NCI-H446 (cell line): ENCODE measurements at places on chromosomes 12 and 14.

- DNase-seq, result no peak
Measured at GRCh38 chr14:76961631-76962302, 66.7 kb downstream of the IRF2BPL start.

DNA sequence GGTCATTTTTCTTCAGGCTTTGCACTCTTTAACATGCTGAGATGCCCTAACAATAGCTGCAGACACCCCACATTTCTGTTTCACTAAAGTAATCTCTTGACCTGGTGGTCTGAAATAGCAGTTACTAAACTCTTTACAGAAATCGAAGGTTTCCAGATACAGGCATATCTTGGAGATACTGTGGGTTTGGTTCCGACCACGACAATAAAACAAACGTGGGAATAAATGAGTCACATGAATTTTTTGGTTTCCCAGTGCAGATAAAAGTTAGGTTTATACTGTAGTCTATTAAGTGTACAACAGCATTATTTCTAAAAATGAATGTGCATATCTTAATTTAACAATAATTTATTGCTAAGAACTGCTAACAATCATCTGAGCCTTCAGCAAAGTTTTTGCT, 208.7 kb downstream of the EGLN3 start:
- DNase-seq, result no peak

DNA sequence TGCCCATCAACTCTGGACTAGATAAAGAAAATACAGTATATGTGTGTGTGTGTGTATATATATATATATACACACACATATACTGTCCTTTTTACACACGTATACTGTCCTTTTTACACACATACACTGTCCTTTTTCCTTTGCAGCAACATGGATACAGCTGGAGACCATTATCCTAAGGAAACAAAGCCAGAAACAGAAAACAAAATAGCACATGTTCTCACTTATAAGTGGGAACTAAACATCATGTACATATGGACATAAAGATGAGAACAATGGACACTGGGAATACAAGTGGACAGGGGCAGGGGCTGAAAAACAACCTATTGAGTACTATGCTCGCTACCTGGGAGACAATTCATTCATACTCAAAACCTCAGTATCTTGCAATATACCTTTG, 23.7 kb downstream of the VDR start:
- no peak for DNase-seq

DNA sequence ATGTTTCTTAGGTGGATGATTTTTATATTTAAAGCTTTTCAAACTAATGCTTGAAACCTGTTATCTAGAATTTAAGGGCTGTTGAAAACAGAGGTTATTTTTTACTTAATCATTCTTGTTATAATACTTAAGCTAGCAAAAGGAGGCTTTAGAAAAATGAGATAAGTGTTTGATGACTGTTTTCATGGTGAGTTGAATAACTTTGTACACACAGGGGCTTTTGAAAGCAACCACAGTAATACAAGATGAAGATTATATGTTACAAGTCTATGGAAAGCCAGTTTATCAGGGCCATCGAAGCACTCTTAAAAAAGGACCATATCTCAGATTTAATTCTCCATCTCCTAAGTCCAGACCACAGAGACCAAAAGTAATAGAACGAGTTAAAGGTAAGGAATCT, 33.3 kb downstream of the KIAA0586 start:
- DNase-seq, result no peak

- no peak for DNase-seq
Measured at GRCh38 chr12:20577054-20577453, 118.1 kb upstream of the SLCO1C1 start.

GRCh38 chr14:30596935-30597334, 25.2 kb upstream of the SCFD1 start:
- no peak for DNase-seq

- no peak for DNase-seq
Measured at GRCh38 chr12:95721320-95721719, 69.2 kb downstream of the NTN4 start.

- no peak for DNase-seq
Measured at GRCh38 chr12:114412825-114413749, 7.1 kb upstream of the TBX5 start.

DNA sequence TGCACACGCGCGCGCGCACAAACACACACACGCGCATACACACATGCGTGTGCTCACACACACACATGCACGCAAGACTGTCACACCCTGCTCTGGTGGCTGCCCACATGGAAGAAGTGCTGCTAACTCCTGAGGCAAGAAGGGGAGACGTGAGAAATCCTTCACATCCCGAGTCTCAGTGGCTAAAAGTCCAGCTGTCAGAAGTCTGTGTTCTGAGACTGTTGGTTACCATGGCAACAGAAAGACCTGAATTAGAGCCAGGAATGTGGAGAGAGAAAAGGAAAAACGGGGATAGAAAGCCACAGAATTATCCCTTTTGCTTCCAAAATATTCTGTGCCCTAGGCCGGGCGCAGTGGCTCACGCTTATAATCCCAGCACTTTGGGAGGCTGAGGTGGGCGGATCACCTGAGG, 71.2 kb downstream of the PPFIBP1 start:
- peak; percentile 80 for DNase-seq

- peak; percentile 88 for DNase-seq
Measured at GRCh38 chr12:49292729-49293055, 2.3 kb upstream of the PRPH start.

DNA sequence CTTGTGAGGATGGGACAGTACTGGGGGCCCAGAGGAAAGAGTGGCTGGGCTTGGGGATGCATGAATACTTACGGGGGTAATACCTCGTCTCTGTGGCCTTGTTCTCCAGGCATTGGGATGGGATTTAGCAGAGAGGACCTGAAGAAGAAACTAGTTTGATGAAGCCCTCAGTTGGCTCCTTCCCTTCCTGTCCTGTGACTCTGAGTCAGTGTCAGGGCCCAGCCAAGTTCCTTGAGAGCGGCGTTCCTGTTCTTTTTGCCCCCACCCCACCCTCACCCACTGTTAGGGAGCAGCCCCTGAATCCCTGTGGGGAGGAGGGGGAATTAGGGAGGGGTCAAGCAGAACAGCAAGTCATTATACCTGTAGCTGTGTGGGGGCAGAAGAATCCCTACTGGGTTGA, 5.2 kb upstream of the LRP1-AS start:
- no peak for DNase-seq

DNA sequence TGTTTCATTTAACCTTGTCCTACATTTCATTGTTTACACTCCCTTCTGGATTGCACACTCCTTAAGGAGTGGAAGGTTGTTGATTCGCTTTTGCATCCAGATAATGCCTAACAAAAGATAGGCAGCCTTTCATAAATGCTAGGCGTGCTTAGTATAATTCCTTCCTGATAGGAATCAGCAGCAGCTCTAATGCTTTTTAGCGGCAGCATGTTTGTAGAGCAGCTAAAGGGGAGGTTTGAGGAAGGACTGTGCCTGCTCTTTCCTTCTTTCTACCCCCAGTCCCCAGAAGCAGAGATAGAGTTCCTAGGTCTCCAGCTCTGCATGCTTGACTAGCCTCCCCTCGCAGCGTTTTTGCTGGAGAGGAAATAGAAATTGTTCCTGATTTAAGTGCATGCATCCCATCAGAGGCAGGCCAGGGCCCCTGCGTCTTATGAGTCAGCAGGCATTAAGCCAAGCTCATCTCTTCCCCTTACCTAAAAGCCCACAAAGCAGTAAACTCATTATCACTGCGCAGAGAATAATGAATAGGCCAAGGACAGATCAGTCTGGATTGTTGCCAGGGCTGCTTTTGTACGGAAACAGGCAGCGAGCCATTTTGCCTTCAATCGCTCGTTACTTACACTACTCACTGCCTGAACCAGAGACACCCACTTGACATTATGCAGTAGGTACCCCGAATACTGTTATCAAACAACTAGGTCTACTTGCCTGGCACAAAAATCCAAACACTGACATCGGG, 14.0 kb upstream of the TBPL2 start:
- DNase-seq, result peak; percentile 86

- no peak for DNase-seq
Measured at GRCh38 chr12:124172636-124173035, 122.3 kb upstream of the RFLNA start.

GRCh38 chr12:3097836-3098235, 20.7 kb downstream of the TSPAN9 start:
- DNase-seq, result no peak

DNA sequence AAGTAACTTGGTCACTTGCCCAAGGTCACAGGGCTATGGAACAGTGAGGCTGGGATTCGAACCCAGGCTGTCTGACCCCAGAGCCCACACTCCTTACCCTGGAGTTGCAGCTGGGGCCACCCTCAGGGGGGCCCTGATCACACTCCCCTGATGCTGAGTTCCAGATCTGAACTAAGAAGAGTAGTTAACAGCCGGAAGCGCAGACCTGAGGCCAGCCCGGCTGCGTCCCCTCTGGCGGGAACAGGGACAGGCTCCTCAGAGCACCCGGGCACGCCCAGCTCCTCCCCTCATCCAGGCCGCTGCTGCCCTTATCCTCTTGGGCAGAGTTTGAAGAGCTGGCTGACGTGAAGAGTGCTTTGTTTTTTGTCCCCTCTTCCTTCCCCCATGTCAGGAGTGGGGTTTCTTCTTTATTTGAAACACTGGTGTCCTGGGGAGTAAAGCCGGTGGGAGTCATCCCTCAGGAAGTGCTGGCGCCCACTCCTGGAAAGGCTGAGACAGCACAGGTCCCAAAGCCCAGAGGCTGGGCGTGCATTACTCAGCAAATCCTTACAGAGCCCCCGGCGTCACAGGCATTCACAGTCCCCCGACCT, 8.7 kb downstream of the PHB2 start:
- DNase-seq, result peak; percentile 41

DNA sequence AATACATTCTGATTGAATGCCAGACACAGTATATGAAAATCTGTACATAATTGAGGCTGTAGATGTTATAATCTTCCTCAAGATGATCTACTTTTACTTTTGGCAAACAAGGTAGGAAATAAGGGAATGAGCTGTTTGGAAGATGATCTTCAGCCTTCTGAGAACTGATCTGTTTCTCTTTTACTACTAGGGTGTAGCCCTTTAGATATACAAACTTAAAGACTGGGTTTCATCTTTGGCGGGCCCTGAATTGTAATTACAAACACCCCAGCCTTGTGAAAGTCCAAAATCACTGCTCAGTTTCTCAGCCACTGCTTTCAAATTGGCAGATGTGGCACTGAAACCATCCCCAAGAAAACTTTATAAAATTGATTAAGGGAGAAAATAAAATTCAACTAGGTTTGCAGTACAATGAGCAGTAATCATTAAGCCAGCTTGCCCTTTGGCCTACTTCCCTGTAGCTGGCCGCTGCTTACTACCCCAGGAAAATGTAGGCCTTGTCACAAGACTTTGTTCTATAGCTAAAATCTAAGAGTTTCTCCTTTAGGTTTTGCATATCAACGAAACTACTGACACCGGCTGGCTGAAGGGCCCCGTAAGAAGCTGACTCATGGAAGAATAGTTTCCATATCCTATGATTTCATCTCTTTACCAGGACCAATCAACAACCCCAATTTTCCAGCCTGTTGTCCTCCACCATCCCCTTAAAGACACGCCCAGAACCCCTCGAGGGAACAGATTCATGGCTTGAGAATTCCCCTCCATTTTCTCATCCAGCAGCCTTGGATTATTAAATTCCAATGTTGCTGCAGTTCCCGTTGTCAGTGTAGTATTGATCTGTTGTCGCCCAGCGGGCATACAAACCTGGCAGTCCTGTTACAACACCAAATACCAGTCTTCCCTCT, 210.8 kb downstream of the PCNX1 start:
- no peak for DNase-seq

DNA sequence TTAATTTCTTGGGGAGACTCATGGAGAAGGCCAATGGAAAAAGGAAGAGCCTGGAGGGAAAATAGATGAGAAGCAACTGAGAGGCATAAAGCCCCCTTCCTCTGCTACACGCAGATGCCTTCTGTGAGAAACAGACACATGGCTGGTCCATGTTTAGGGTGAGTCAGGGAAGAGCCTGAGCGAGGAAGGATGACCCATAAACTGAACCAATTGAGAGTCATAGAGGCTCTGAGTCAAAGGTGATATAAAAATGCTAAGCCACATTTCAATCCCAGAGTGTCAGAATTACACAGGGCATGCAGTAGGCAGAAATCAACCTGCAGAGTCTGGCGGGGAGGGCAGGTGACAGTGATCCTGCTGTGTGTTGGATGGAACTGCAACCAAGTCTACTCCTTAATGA, 30.1 kb upstream of the NEDD1 start:
- no peak for DNase-seq

DNA sequence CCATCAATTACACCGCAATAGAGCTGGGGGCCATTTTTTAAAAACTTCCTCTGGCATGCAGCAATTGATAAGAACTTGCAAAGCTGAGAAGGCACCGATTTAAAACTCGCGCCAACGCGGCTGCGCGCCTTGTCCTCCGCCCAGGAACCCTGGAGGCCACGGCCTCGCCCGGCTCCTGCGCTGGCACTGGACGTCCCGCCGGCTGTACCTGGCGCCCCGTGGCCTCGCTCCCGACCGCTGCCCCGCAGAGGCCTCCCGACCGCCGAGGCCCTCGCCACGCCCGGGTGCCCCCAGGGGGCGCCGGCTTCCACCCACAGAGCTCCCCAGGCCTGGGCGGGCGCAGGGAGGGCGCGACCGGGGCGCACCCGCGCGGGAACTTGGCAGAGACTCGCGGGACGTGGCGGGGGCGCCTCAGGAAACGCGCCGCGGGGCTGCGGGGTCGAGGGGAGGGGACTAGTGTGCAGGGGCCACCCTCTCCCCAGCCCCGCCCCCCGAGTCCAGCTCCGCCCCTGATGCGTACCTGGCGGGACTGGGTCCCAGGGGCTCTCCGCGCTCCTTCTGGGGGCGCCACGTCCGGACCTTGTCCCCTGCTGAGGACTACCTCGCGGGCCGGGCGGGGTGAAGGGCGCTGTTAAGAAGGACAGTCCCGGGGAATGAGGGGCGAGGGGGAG, 65.7 kb downstream of the TNFAIP2 start:
- no peak for DNase-seq

GRCh38 chr12:32893043-32893442, 3.5 kb downstream of the PKP2 start:
- DNase-seq, result no peak

DNA sequence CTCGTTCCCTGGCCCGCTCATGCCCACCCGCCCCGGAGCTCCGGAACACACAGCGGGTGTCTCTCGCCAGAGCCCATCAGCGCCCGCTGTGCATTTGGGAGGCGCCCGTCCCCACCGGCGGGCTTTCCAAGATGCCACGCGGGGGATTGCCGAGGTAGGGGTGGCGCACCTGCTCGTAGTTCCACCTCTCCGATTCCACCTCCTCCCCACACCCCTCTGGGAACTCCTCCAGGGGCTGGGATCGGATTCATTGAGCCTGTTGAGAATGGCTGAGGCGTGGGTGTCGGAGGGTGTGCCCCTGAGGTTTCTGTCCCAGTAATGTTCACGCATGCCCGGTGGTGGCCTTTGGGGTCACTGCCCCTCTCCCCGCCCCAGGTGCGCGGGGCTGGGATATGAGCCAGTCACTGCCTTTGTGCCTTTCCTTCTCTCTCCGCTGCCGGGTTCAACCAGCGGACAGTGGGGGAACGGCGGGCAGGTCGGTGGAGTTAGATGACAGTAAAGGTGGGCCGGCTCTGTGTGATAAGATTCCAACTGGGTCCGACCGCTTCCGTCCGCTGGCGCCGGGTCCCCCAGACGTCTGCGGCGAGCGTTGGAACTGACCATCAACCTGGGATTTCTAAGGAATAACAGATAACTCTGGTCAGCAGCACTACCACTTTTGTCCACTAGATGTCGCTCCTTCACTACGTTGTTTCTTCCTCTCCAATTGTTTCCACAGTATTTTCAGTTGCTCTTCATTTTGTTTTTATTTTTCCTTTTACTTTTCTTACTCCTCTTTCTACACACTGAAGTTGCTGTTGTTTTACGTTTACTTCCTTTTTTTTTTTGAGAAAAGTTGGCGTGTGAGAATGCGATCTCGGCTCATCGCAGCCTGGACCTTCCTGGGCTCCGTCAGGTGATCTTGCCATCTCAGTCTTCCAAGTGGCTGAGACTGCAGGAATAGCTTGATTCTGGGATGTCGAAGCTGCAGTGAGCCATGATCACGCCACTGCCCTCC, 178.1 kb upstream of the ALG10B start:
- peak; percentile 9 for DNase-seq
